Right renal pelvis (tissue), 4 donors: ENCODE measurements at places on chromosomes 2 and 18. TPM values are rescaled to one million over a fixed set of nuclear protein-coding genes. Genes with fewer than 3 reads are reported as not detected.

CYP1B1 gene
- 97.9 TPM for polyA plus RNA-seq

- DNase-seq: no peak
These were observed 6.6 kb downstream of the NPAS2 start for GRCh38 chr2:100826494-100826893.

DNA sequence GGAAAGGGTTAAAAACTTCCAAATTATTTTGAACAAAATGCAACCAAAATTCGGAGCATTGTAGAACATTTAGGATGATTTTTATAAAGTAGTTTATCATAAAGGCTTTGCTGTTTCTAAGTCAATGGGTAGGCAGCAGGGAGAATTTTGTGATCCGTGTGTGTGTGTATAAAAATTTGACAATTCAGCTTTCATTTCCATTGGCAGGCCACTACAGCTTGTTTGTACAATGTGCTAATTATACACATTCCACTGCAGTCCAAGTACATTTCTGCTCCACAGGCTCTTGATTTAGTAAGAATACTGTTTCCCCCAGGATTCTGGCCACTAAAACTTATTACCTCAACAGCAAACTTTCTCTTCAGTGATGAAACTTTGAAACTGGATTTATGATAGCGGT is 71.8 kb upstream of the LTBP1 start:
- DNase-seq: no peak

DNA sequence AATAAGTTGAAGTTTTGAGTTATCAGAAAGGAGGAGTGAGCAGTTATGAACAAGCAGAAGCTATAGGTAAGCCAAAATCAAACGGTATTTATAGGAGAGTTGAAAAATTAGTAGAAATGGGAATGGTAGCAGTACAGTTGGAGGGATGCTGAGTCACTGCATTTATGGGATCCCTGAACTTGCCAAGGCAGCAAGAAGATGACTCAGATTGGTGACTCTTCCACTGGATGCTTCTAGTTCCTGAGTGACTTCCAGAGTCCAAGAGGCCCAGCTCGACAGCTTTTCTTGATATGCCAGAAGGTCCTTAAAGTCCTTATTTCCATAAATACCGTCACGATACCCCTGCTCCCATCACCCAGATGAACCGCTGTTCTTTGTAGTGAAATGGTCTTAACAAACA is 31.1 kb upstream of the ACTR3 start:
- no peak for DNase-seq

GRCh38 chr2:199775267-199775666 is 75.7 kb downstream of the FTCDNL1 start:
- DNase-seq: no peak
